Naive B cell (primary cell): ENCODE measurements at places on chromosomes 1 and 21. TPM values are rescaled to one million over a fixed set of nuclear protein-coding genes. Genes with fewer than 3 reads are reported as not detected.

DNA sequence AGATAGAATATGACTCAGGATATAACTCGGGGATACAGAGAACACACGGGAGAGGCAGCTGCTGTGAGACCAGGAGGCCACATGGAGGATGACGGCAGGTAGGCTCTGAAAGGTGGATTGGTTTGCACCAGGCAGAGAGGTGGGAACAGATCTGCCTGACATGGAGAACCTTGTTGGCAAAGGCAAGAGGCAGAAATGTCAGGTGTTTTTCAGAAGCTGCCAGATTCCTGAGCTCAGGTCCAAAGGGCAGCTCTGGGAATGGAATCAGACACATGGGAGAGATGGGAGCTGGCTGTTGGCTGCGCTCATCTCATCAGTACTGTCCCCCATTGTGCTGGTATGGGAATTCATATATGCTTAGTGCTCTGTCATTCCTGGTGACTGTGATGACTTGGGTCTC, 19.2 kb downstream of the SYT6 start:
- no peaks in the 10 kb centered on the region for H3K36me3 ChIP-seq
- no peaks in the 10 kb centered on the region for H3K4me1 ChIP-seq
- no peak overlapping the region for H3K4me3 ChIP-seq

- no peaks in the 10 kb centered on the region for H3K36me3 ChIP-seq
- H3K27ac ChIP-seq = no peak overlapping the region
- no peaks in the 10 kb centered on the region for H3K27me3 ChIP-seq
- no peaks in the 10 kb centered on the region for H3K4me1 ChIP-seq
Measured at GRCh38 chr1:231522038-231522437, 6.4 kb upstream of the TSNAX start.

GRCh38 chr1:2377751-2378440, 13.5 kb downstream of the MORN1 start:
- H3K27me3 ChIP-seq = no peaks in the 10 kb centered on the region
- no peak overlapping the region for H3K4me3 ChIP-seq
- DNase-seq = no peak
- peaks cover 8% of the 10 kb centered on the region for H3K4me1 ChIP-seq
- no peak overlapping the region for H3K27ac ChIP-seq
- no peaks in the 10 kb centered on the region for H3K36me3 ChIP-seq

DNA sequence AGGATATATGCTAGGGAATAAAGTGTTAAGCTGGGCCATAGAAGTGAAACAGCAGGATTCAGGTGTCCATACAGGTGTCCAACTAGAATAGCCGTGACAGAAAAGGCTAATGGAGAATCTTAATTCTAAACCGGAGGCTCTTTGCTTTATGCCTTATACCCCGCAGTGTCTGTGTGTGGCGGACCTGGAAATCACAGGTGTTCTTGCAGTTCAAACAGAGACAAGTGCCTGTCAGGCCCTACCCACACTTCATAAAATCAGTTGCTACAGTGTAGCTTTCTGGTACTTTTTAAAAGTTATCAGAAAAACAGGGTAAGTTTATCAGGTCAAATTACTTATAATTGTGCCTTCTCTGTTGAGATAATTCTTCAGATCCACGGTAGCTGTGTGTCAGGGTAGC, 293.9 kb downstream of the LRRC7 start:
- H3K4me3 ChIP-seq = no peak overlapping the region
- no peaks in the 10 kb centered on the region for H3K27me3 ChIP-seq
- no peak for DNase-seq

- peaks cover 29% of the 10 kb centered on the region for H3K4me1 ChIP-seq
- no peak overlapping the region for H3K4me3 ChIP-seq
- H3K36me3 ChIP-seq = peaks cover 22% of the 10 kb centered on the region
- H3K27me3 ChIP-seq = no peaks in the 10 kb centered on the region
- DNase-seq = no peak
Measured at GRCh38 chr1:21260405-21261125, 29.7 kb downstream of the ECE1 start.

- no peaks in the 10 kb centered on the region for H3K27me3 ChIP-seq
- H3K36me3 ChIP-seq = no peaks in the 10 kb centered on the region
- no peak overlapping the region for H3K4me3 ChIP-seq
- no peak for DNase-seq
Measured at GRCh38 chr1:10217748-10218441, 7.5 kb downstream of the KIF1B start.

GRCh38 chr1:87706203-87706602, 377.5 kb downstream of the LMO4 start:
- no peak for DNase-seq
- H3K4me3 ChIP-seq = no peak overlapping the region
- no peaks in the 10 kb centered on the region for H3K36me3 ChIP-seq
- no peaks in the 10 kb centered on the region for H3K4me1 ChIP-seq
- no peak overlapping the region for H3K27ac ChIP-seq

GRCh38 chr1:1427106-1427819, 6.2 kb upstream of the ANKRD65 start:
- no peak overlapping the region for H3K4me3 ChIP-seq
- peaks cover 75% of the 10 kb centered on the region for H3K27me3 ChIP-seq
- peaks cover 6% of the 10 kb centered on the region for H3K4me1 ChIP-seq
- no peak overlapping the region for H3K27ac ChIP-seq
- no peak for DNase-seq

- H3K4me1 ChIP-seq = no peaks in the 10 kb centered on the region
- H3K27me3 ChIP-seq = no peaks in the 10 kb centered on the region
- DNase-seq = no peak
- H3K36me3 ChIP-seq = no peaks in the 10 kb centered on the region
- no peak overlapping the region for H3K4me3 ChIP-seq
Measured at GRCh38 chr1:53616511-53616910, 122.5 kb downstream of the GLIS1 start.

DNA sequence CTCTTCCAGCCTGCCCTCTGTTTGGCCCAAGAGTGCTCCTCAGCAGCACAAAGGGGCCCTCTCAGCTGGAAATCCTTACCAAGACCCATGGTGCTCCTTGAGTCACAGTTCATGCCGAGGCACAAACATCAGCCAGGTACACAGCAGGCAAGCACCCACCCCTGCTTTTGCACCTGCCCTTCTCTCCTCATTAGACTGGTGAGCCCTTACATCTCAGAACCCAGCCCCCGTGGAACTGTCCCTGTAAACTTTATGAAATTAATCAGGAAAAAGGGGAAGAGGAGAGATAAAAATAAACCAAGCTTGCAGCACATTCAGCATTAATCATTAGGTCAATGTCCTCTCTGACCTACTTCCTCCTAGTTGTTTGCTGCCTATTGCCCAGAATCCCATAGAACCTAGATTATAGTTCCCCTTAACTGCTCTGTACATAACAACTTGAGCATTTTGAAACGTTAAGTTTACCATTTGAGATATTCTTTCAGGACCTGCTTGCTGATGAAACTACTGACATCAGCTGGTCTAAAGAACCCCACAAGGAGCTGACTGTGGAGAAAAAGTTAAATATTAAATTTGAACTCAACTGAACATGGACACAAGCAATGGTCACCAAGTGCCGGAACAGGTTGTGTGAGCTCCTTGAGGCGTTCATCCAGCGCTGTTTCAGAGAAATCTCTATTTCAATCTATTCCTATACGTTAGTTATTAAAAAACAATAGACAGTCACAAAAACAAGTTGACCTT, 738.4 kb downstream of the MATN1 start:
- H3K4me1 ChIP-seq = no peaks in the 10 kb centered on the region
- peaks cover 7% of the 10 kb centered on the region for H3K36me3 ChIP-seq
- H3K4me3 ChIP-seq = no peak overlapping the region
- DNase-seq = no peak

DNA sequence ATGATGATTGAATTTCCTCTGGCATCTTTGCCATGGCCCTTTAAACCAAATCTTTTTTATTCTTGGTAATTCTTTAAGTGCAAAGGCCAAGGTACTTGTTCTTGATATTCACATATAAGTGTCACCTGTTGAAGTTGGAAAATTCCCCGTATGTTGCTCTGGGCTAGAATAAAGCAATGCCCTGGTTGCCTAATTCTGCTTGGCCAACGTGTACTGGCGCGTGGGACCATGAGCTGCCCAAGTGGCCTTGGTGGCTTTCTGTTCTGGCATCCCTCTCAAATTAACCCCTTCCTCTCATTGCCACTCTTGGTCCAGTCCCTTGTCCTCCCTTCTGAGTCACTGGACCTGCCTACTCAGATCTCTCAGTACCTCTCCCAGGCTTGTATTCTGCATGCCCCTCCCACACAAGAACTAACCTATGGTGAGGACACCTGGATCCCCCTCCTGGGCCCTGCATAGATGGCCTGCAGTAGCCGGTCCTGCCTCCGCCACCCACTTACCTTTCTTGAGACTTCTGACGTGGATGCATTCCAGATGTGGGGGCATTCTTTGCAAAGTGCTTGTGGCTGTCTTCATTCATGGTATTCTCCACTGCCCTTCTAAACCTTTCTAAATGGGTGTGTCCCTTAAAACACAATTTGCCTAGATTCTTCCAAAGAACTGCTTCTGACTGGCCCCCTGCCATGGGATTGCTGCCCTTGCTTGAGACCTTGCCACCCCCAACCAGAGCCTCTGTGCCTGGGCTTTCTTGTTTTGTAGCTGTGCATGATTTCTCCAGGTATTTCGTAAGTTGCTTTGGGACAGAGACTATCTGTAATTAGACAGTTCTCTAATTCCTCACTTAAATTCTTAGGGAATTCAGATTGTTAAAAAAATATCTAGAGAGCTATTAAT, 152.4 kb downstream of the GALNT2 start:
- no peak overlapping the region for H3K4me3 ChIP-seq
- peaks cover 7% of the 10 kb centered on the region for H3K36me3 ChIP-seq
- no peak for DNase-seq
- no peaks in the 10 kb centered on the region for H3K27me3 ChIP-seq
- peaks cover 63% of the 10 kb centered on the region for H3K4me1 ChIP-seq

GRCh38 chr1:45686015-45686287, 382 bp downstream of the GPBP1L1 start:
- no peaks in the 10 kb centered on the region for H3K36me3 ChIP-seq
- peaks cover 33% of the 10 kb centered on the region for H3K4me1 ChIP-seq
- no peak for DNase-seq
- H3K27me3 ChIP-seq = no peaks in the 10 kb centered on the region
- peak overlapping the region; percentile 98 for H3K27ac ChIP-seq

DNA sequence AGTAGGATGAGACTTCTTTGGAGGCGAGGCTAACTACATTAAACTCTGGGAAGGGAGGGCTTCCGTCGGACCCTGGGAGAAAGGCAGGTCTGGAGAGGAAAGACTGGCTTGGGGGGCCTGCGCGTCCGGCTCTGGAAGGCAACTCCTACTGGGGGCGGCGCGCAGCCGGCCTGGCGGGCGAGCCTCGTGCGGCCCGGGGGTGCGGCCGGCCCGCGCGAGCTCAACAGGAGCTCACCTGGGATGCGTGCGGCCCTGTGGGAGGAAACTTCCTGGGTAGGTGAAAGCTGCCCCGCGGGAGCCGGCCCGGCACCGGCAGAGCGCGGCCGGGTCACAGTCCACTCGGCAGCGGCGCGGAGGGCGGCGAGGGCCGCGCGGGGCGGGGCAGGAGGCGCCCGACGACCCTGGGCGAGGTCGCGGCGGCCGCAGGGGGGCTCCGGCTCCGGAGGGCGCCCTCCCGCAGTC, 449 bp downstream of the EPS15 start:
- no peaks in the 10 kb centered on the region for H3K36me3 ChIP-seq
- peak overlapping the region; percentile 96 for H3K27ac ChIP-seq
- H3K4me3 ChIP-seq = peak overlapping the region; percentile 93
- no peaks in the 10 kb centered on the region for H3K27me3 ChIP-seq

DNA sequence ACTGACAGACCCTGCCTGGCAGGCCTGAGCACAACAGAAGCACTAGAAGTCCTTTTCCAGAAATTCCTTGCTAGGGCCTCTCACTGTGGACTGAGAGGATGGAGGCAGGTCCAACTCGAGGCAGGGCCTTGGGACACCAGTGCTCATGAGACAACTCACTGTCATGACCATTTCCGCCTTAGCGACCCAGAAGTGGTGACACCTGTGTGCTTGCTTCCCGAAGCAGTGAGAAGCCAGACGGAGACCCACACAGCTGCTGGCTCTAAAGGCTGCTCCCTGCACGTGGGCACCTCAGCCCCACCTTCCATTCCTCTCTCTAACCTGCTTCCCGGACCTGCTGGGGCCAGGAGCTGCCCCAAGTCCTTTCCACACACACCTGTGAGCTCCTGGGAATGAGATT, 33.0 kb downstream of the KCNC4 start:
- H3K4me1 ChIP-seq = peaks cover 60% of the 10 kb centered on the region
- H3K27me3 ChIP-seq = no peaks in the 10 kb centered on the region
- H3K36me3 ChIP-seq = no peaks in the 10 kb centered on the region
- H3K27ac ChIP-seq = peak overlapping the region; percentile 87

DNA sequence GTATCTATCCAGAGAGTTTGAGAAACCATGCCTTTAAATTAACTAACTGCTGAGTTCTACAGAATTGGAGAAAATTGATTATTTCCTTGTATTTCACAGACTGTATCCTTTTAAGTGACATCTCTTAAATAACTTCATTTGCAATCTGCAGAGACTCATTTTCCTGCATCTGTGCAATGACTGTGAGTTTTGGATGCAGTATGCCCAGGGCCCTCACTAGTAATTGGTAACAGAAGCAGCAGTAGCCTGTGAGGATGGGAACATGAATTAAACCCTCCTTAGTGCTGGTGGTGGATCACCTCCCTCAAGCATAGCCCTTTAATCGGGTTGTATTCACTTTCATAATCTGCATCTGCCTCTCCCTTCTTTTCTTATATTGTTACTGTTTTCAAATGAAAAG, 21.7 kb upstream of the SH3D21 start:
- no peaks in the 10 kb centered on the region for H3K27me3 ChIP-seq
- H3K4me3 ChIP-seq = no peak overlapping the region
- peaks cover 19% of the 10 kb centered on the region for H3K36me3 ChIP-seq
- H3K4me1 ChIP-seq = peaks cover 11% of the 10 kb centered on the region
- DNase-seq = no peak

GRCh38 chr1:222077206-222077605, 335.3 kb upstream of the DUSP10 start:
- H3K27ac ChIP-seq = no peak overlapping the region
- H3K4me3 ChIP-seq = no peak overlapping the region
- H3K36me3 ChIP-seq = no peaks in the 10 kb centered on the region
- no peak for DNase-seq
- H3K4me1 ChIP-seq = no peaks in the 10 kb centered on the region

GRCh38 chr21:46079352-46080170, 18.4 kb upstream of the COL6A2 start:
- H3K4me1 ChIP-seq = no peaks in the 10 kb centered on the region
- no peaks in the 10 kb centered on the region for H3K27me3 ChIP-seq
- H3K27ac ChIP-seq = peak overlapping the region; percentile 42
- DNase-seq = no peak
- no peak overlapping the region for H3K4me3 ChIP-seq

- no peaks in the 10 kb centered on the region for H3K27me3 ChIP-seq
- peaks cover 23% of the 10 kb centered on the region for H3K4me1 ChIP-seq
- H3K27ac ChIP-seq = no peak overlapping the region
- DNase-seq = no peak
Measured at GRCh38 chr21:44858791-44859190, 14.7 kb downstream of the PTTG1IP start.

KIAA0040 gene
- 97.1 TPM for polyA plus RNA-seq

FAM163A gene
- polyA plus RNA-seq = not detected

EDARADD gene
- polyA plus RNA-seq = not detected

EPHX1 gene
- 1.1 TPM for polyA plus RNA-seq

OR6K3 gene
- not detected for polyA plus RNA-seq

FMO5 gene
- polyA plus RNA-seq = 9.9 TPM

SLC35F3 gene
- polyA plus RNA-seq = not detected

HES4 gene
- not detected for polyA plus RNA-seq

SPRR3 gene
- not detected for polyA plus RNA-seq
